ENCODE measurements at places on chromosomes 2 and 18.

- DNase-seq = no peak
Measured at GRCh38 chr18:55753643-55754263, 165.8 kb upstream of the TCF4 start.

DNA sequence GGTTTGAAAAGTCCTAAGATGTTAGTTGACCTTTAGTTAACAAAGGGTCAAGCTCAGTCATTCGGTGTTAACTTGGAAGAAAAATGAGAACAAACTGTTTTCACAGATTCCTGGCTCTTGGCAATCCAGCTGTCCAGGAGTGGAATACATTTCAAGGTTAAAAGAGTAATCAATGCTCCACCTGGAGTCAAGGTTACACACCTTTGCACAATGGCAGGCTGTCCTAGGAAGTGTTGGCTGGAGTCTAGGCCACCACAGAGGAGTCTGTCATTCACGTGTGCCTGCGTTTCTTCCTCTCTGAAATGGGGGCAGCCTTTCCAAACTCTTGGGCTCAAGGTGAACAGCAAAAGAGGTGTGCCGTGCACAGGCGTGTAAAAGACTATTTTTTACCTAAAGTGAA lies 6.3 kb upstream of the ID2 start:
- DNase-seq = no peak

DNA sequence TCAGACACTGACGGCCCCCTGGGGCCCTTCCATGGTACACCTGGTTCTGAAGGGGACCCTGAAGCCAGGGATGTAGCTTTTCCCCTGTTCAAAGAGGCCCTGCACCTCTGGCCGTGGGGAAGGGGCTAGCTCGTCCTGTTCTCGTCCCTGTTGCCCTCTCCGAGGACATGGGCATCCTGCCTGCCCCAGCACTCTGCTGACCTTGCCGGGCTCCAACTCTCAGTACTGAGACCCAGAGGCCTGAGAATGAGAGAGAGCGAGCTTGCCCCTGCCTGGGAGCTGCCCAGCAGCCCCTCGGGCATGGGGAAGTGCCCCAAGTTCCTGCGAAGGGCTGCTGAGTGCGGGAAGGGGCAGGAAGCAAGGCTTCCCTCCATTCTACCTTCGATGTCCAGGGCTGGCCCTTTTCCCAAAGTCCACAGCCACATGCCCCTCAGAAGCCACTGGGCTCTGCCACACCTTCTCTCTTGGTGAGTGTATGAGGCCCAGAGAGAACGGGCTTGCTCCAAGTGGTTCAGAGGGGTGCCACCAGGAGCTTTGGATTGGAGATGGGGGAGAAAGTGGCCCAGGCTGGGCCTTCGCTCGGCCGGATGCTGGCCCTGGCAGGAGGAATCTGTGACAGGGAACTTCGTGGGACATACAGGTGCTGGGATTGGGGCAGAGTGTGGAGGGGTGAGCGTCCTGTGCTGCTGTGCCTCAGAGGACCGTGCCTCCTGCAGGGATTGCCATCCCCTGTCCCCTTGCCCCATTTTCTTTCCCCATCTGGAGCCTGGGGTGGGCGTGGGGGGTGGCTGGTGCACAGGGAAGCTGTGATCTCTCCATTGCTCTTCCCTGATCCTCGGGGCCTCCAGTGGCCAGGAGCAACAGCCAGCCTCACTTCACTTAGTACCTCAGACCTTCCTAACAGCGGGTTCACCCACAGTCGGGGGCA lies 50.8 kb downstream of the KCNIP3 start:
- DNase-seq = no peak

- DNase-seq = no peak
Measured at GRCh38 chr18:59661891-59662701, 35.1 kb downstream of the CCBE1 start.

DNA sequence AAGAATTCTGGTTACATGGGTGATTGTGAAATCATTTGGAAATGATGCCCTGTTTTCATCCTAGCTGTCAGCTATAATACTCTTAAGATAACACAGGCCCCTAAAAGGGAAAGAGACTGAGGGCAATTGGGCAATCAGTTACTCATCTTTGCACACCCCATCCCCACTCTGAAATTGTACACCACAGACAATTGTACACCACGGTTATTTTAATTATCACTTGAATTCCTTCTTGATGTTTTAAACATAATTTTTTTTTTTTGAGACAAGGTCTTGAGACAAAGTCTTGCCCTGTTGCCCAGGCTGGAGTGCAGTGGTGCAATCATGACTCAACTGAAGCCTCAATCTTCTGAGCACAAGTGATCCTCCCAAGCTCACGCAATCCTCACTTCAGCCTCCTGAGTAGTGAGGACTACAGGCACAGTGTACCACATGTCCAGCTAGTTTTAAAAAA lies 862.4 kb upstream of the ACVR2A start:
- DNase-seq = peak; percentile 69

- no peak for DNase-seq
Measured at GRCh38 chr2:36618381-36618780, 20.4 kb upstream of the FEZ2 start.

DNA sequence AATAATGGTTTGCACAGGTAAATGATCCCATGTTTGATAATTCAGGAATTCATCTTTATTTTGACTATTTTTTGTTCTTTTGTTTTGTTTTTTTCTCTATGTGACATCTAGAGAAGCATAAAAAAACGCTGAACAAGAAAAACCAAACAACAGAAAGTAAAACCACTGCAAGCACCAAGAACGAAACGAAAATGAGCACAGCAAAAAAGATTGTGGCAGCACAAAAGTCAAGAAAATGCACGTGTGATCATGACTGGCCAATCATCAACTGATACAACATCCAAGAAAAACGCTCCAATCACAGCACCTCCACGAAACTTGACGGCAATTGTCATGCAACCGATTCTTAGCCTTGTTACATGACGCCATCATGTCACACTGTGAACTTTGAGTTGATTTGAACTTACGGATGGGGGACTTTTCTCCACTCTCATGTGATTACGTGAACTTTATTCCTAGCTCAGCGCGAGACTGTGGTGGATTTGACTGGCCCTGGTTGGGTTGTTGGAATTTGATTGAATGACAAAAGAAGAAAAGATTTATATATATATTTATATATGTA lies 318.7 kb downstream of the CELF4 start:
- no peak for DNase-seq

DNA sequence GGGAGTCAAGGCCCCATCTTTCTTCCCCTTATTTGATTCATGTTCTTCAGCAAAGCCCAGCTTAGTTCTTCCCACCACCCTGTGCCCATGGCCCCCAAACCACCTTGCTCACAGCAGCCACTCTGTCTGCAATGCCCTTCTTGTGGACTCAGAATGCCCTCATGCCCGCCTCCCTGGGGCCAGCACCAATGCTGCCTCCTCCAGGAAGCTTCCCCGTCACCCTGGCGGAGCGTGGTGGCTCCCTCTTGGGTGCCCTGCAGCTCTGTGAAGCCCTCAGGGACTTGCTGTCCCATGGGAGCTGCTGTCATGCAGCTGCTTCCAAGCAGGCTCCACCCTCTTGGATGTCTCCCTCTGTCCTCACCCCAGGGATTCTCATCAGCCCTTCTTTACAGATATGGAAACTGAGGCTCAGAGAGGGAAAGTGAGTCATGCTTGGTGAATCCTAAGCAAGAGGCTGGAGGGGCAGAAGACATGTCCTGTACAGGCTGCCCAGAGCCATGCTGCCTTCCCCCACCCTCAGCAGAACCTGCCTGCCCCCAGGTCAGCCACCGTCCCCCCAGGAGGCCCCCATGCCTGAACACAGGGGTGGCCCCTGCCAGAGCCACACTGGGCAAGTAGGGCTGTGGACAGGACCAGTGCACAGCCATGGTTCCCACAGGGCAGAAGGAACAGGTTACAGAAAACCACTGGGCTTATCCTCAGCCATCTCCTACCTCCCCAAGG lies 11.8 kb upstream of the DUSP2 start:
- DNase-seq = no peak

GRCh38 chr2:184597571-184597991 lies 748 bp upstream of the ZNF804A start:
- DNase-seq = no peak

DNA sequence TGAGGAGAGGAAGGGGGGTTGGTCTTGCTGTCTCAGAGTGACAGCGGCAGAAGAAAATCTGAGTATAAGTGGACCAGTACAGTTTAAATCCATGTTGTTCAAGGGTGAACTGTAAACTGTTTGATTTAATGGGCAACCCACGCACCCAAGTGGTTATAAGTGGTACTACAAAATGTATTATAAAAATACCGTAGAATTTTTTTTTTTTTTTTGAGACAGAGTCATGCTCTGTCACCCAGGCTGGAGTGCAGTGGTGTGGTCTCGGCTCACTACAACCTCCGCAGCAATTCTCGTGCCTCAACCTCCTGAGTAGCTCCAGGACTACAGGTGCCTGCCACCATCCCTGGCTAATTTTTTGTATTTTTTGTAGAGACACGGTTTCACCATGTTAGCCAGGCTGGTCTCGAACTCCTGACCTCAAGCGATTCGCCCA lies 2.1 kb upstream of the CHCHD5 start:
- peak; percentile 74 for DNase-seq

DNA sequence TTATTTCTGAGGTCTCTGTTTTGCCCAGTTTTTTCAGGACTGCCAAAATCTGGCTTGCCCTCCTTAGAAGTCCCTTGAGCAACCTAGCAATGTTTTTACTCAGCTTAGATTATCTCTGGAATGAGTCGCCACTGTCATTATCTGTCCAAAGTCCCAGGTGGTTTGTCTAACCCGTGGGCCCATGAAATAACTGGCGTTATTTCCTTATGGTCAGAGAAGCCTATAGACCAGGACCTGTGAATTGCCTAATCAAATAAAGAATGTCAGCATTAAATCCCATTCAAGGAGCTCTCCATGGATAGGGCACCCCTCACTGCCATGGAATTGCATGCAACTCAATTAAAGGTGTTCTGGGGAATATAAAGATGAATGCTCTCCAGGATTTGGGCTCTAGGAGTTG lies 373.9 kb downstream of the SETBP1 start:
- DNase-seq = no peak

DNA sequence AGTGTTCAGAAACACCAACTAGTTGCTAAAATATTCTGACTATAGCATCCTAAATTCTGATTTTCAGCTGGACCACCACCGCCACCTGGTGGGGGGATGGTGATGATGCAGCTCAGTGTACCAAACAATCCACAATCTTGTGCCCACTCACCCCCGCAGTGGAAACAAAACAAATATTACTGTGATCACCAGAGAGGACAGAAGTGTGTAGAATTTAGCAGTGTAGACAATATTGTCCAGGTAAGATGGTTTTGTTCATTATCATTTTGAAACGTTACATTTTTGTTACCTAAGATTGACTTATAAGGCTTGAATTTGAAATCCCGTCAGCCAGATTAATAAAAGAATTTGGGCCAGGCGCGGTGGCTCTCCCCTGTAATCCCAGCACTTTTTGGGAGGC lies 31.7 kb upstream of the UBXN4 start:
- peak; percentile 26 for DNase-seq

GRCh38 chr2:171792886-171793580 lies 101.0 kb downstream of the SLC25A12 start:
- no peak for DNase-seq

GRCh38 chr2:9160732-9161131 lies 45.9 kb upstream of the ASAP2 start:
- DNase-seq = no peak
